Cortex of kidney (tissue), 1 donor: ENCODE measurements at places on chromosomes 11 and 22.

DNA sequence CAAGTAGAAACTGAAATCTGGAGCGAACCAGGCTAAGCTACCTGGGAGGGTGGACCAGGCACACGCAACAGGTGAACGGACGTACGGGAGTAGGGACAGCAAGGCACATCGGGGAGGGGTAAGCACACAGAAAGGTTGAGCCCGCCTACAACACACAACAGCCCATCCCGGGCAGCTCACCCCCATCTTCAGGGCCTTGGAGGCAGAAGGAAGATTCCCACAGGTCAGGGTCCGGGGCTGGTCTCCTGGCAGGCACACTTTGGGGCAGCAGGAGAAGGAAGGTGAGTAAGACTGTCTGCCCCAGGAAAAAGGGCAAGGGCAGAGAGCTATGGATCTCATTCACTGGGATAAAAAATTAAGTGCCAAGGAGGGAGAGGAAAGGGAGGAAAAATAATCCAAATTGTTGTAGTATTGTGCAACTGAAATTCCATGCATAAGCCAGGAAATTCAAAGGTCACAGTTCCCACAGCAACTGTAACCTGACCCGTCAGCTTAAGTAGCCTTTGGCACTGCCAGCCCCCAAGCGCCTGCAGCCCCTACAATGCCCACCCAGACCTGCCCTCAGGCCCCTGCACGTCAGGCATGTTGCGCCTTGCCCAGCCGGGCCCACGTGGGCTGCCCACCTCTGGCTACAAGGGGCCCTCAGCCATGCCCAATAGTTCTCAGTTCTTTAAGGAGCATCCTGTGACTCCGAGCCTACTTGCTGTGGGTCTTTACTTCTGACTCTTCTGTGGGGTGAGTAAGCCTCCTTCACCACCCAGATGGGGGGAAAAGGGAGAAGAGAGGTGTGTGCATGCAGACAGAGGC lies 51.8 kb downstream of the MICAL3 start:
- no peak for DNase-seq

DNA sequence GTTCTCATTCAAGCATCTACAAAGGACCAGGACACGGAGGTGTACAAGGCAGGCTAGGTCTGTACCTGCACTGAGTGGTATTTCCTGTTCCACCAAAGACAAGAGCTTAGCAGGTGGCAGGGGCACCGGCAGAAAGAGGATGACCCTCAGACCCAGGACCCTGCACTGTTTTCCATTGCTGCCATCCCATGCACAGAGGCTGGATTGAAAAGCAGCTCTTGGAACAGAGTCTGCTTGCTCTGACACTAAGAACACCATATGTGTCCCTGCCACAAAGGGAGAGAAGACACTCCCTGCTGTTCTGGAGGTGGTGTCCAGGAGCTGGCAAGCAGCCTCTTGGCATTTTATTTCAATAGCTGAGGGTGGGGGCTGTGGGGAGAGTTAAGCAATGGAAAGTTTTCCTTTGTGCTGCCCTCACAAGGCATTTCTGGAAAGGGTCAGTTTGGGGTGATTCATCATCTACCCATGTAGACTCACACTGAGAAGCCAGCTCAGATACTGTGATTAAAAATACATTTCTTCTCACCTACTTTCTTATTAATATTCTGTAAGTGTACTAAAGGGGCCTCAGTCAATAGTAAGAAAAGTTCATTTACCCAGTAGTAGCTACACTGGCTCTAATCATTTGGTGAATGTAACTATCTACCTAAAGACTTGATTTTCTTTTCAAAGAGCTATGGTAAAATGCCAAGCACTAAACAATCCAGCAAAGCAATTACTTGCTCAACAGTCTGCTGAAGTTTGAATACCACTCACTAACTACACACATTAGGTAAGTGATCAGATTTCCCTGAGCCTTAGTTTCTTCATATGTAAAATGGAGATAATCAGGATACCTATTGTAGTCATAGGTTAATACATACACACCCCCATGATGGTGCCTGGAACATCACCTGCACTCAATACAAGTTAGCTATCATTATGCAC lies 55.2 kb downstream of the SLC1A2 start:
- no peak for DNase-seq

DNA sequence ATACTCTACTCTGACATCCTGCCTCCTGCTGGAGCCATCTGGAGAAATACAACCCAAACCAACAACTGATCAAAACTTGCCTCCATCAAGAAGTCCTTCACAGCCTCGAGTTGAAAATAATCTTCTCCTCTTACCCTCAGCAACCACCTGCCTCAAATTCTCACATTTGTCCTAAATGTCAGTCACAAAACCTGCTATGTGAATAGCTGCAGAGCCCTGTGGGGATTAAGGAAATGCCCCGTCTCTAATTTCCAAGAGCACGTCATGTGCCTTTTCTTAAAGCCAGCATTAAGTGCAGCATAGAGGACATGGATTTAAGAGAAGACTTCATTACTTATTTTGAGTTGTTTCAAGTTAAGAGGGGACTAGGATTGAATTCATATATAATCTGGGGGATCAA lies 105.9 kb downstream of the TRPC6 start:
- DNase-seq, result no peak

- no peak for DNase-seq
Observed at GRCh38 chr11:125084761-125085231, 21.7 kb downstream of the SLC37A2 start.

- no peak for DNase-seq
Observed at GRCh38 chr11:134181707-134182106, 42.1 kb downstream of the NCAPD3 start.

DNA sequence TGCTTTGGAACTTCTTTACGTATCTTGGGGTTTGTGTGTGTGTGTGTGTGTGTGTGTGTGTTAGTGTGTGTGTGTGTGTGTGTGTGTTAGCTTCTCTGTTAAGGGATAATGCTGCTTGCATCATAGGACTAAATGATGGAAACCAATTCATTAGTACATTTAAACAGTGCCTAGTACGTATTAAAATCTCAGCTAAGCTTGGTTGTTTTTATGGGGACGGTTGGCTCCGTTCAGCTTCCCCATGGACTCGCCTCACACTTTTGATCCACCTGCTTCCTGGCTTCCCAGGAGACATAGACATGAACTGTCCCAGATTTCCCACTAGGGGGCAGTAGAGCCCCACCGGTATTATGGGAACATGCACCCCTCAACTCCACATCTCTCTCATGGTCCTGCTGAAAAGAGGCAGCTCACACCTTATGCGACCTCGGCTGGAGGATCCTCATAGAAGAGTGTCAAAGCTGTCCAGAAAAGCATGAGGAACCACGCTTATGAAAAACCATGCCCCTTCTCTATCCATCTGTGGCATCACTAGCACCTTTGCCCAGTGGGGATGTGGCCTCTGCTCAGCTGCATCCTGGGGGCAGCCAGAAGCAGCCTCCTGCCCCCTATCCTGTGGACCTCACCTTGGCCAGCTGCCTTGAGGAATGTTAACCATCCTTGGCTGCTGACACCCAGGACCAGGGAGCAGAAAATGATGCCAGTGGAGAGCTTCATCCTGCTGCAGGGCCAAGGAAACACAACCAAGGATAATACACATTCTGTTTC lies 9.7 kb upstream of the SAAL1 start:
- DNase-seq, result no peak
